ENCODE measurements at places on chromosomes 5 and 9.

- no peak for DNase-seq
Observed at GRCh38 chr9:138111607-138112006, 234.0 kb downstream of the CACNA1B start.

GRCh38 chr9:76526026-76526425 is 67.0 kb downstream of the GCNT1 start:
- no peak for DNase-seq

DNA sequence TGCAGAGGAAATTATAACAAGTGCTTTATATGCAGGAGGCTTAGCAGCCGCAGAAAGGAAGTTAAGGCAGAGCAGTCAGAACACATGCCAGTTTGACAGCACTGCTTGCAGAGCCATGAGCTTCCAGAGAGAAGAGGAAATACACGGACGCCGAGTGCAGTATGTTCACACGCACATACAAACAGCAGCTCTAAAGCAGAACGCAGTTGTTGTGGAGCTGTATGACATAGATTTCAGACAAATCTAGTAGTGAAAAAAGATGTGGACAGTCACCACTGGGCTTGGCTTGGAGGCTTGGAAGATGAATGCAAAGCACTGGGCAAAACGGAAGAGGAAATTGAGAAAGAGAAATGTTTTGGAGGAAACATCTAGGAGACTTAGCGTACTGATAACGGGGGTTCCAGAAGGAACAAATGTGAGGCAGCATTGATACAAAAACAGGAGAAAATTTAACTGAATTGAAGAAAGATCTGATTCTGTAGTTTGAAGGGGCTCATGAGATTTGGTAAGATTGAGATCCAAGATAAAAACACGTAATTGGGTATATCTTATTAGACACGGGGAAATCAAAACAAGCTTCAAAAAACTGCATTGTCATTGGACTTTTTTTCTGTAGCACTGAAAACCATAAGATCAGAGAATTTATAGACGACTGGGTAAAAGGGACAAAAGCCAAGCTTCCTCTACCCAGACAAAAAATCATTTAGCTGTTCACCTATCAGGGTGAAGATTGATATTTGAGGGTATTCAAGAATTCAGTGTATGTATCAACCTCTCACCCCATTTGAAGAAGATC is 19.6 kb upstream of the ROPN1L start:
- no peak for DNase-seq

- no peak for DNase-seq
Observed at GRCh38 chr9:3285365-3286161, 240.2 kb downstream of the RFX3 start.

DNA sequence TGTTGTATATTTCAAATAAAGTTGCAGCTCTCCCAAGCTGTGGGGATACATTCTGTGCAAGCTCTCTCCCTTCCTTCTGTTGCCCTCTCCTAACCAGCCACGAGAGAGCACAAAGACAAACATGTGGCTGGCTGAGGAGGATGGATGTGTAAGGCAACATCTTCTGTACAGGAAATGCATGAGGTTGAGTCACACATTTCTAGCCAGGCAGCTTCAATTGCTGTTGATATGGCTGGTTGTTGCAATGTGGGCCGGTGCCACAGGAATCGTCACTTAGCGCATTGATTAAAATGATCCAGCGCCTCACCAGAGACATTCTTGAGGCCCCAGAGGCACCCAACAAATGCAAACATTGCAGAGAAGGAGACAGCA is 207.1 kb downstream of the ICE1 start:
- no peak for DNase-seq

DNA sequence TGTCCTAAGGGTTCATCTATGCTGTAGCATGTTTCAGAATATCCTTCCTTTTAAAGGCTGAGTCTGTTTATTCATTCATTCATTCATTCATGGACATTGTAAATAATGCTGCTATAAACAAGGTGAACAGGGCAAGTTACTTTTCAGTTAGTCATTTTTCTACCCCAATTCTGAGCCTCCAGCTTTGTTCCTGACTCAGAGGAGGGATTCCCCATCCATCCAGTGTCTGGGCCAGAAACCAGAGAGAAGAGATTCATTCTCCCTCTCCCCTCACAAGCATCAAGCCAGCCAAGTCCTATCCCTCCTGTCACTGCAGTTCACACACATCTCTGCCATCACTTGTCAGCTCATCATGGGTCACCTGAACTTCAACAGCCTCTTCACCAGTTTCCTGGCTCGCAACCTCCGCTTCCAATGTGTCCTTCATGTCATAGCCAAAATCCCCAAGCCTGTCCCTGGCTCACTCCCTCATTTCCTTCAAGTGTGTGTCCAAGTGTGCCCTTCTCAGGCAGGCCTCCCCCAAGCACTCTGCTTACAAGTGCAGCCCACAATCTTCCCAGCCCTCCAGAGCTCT is 203.0 kb downstream of the TTLL11 start:
- DNase-seq, result no peak

DNA sequence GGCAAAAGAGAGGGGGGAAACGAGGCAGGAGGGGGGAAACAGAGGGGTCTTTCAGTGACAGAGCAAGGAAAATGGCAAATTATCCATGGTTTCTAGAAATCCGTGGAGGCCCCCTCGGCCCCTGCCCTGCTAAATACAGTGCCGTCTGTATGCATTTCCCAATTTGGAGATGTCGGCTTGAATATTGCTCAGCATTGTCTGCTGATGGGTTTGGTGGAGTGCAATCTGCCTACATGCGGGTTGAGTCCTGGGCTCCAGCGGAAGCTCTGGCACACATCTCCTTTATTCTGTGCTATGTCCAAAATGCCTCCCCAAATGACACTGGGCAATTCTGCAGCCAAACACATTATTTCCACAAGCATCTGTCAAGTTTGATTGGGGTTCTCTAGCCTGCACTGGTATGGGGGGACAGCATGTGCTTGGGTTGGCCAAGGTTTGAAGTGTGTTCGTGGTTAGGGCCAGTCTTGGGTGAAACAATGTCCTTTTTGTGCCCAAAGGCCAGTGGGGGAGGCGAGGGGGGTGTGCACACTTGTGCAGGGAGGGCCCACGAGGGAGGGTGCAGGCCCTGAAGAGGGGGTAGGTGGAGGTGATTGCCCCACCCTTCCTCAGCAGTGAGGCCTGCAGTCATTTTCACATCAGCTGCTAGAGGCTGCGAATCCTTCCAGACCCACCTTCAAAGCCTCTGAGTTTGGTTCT is 6.2 kb upstream of the NEUROG1 start:
- DNase-seq, result no peak

DNA sequence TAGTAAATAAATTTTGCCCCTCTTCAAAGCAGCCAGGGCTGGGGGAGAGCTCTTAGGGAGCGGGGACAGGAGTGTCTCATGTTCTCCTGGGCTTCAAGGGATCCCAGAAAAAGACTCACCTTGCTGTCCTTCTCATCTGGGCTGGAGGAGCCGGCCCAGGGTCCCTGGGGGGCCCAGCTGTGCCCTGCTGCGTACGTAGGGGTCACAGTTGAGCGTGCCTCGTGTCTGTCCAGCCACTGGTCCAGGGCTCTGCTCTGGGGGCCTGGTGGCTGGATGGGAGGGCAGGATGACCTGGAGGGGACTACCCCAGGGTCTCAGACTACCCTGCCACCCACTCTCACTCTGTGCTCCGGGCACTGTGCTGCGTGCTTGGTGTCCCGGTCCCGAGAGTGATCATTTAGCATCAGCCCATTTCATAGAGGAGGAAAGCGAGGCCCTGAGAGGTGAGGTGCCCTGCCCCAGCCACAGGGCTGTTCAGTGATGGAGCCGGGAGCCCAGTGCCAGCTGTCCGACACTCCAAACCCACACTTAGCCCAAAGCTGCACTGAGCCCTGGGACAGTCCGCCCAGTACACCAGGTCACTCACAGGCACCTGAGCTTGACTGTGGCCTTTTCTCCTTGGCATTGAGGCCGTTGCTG is 26.2 kb upstream of the TDRD7 start:
- DNase-seq, result no peak

DNA sequence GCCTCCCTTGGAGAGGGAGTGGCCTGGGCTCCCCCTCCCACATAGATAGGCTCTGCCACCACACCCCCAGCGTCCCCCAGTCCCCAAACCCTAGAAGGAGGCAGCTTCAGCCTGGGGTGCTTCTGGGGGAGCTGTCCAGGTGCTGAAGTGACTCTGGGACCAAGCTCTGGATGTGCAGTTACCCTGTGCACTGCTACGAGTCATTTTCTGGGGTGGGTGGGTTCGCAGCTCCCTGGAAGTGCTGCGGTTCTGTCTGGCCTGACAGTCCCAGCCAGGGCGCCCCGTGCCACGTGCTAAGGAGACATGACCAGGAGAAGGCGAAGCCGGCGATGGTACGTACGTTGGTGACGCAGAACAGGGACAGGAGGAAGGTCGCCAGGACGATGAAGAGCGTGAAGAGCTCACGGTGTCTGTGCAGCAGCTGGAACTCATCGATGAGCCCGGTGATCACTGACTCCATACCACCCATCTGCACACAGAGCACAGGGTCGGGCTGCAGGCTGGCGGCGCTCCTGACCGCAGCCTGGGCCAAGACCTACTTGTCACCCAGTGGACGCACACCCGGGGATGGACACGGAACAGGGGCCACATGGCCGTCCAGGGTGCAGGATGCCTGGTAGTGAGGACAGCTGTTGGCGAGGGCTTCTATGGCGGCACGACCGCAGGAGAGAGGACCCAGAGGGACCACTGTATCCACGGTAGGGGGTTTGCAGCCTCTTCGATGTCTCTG is 35.7 kb downstream of the SLC6A3 start:
- no peak for DNase-seq

- DNase-seq, result no peak
Observed at GRCh38 chr5:114174131-114174530, 187.7 kb upstream of the KCNN2 start.

Measured in T-helper 1 cell (primary cell).